ENCODE measurements at places on chromosomes 12 and 14.

GRCh38 chr14:100246809-100247428 is 8.0 kb downstream of the YY1 start:
- no peak for DNase-seq

- no peak for DNase-seq
Measured at GRCh38 chr14:96052541-96053247, 13.5 kb downstream of the C14orf132 start.

DNA sequence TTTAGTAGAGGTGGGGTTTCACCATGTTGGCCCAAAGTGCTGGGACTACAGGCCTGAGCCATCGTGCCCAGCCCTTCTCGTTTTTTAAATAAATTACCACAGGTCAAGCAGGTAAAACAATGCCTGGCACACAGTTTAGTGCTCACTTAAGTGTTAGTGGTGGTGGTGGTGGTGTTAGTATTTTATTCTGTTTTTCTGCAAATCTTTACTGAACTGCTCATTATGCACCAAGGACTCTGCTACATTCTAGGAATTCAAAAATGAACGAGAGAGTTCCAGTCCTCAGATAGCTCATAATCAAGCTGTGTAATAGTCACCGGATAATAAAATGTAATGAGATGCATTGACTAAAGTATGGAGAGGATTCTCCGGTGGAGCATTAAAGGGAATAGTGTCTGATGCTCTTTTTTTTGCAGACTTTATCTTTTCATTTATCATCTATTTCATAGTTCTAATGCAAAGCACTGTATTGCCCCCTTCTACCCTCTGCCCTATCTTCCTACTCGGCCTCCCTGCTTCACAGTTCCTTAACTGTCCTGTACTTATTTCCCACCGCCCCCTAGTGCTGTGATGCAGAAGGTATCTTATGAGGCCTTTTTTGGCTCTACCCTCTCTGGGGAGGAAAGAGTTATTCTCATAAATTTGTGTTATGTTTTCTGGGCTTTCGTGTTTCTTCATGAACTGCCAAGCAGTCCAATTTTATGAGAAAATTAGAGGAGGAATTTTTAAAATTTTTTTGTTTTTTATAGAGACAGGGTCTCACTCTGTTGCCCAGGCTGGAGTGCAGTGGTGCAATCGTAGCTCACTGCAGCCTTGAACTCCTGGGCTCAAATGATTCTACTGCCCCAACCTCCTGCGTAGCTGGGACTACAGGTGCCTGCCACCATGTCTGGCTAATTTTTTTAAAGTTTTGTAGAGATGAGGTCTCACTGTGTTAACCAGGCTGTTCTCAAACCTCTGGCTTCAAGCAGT is 1.0 kb downstream of the ITFG2 start:
- peak; percentile 24 for DNase-seq

DNA sequence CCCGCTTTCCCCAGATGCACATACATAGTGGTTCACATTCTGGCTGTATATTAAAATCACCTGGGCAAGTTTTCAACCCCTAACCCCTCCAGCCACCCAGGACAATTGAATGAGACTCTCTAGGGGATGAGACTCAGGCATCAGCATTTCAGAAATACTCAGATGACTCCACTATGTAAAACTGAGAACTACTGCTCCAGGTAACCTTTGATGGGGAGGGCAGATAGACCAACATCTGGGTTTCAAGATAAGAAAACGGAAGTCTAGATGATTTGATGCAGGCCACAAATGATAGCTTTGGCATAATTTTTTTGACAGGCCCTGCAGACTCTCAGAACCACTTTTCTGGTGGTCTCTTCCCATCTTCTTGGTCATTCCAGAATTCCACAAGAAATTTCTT is 341.1 kb downstream of the EMP1 start:
- DNase-seq, result no peak

DNA sequence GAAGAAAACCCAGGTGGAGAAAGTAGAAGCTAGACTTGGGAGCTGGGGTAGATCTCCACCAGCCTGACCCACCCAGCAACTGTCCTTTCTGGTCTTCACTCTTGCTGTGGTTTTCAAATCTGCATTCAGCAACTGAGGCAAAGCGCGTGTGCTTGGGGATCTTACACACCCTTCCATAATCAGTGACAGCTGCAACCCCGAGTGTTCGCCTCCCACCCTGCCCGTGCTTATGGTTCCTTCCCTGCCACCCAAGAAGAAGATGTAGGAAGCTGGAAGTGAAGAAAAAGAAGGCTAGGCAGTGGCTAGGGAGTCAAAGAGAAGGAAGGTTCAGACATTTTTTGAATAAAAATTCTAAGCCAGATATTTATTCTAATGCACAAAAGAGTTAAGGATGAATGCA is 162.6 kb upstream of the CCND2 start:
- no peak for DNase-seq

DNA sequence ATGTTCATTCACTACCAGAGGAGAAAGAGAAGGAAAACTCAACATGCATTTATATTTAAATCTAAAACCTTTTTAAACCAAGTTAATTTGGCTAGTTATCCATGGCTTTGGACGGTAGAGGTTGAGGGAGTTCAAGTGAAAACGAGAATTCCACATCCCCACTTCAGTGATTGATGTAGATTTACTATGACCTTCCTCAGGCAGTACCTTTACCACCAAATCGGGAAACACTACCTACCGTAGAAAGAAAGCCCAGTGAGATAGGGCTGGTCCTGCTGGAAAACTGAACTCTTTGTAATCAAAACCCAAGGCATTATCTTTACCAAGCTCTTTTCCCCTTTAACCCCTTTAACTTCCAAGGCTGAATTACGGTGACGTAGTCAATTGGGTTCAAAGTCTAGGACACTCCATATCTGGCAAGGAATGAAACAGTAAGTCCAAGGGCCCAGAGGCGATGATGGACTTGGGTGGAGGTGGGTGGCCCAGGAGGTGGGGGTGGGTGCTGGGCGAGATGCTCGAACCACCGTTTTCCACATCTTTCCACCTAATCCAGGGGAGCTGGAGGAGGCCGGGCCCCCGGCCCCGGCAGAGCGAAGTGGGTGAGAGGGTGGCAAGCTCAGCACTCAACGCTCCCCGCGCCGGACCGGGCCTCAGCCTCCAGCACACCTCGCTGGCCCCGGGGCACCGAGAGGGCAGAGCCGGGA is 618 bp downstream of the SEC23A start:
- no peak for DNase-seq

DNA sequence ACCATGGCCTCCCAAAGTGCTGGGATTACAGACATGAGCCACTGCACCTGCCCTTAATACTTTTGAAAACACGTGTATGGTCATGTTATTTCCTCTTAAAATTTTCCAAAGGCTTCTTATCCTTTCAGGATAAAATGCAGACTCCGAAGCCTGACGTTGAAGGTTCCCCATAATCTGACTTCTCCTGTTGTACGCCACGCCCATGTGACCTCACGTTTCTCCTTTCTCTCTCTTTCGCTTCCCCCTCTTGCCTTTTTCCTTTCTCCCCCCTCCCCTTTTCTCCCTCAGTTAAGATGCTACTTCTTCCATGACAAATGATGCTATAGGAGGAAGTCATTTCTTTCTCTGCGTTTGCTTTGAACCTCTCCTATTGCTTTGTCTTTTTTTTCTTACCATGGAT is 266.0 kb downstream of the FBXL14 start:
- no peak for DNase-seq

DNA sequence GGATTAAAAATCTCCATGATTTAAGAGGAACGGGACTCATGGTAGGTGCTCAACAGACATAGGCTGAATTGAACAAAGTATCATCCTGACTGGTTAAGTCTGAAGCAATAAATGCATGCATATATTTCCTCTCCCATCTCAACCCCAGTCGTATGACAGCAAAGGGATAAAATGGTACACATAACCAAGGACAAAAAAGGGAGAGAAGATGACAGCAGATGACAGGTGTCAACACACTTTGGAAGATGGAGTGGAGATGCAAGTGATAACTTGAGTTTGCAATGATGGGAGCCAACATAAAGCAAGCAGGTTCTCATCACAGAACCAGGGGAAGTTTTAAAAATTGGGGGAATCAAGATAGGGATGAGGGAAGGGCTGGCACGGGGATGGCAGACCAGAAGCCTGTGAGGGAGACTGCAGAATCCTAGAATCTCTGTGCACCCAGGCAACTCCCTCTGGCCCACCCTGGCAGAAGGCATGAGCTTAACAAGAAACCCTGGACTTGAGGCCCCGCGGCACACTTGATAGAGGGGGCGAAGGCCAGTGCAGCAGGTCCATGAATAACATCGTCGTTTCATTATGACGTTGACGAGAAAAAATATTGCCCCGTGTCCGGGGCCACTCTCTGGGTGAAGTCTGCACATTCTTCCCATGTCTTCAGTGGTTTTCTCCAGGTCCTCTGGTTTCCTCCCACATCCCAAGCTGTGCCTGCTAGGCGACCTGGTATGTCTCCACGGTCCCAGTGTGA is 5.0 kb downstream of the C1RL start:
- DNase-seq, result no peak

DNA sequence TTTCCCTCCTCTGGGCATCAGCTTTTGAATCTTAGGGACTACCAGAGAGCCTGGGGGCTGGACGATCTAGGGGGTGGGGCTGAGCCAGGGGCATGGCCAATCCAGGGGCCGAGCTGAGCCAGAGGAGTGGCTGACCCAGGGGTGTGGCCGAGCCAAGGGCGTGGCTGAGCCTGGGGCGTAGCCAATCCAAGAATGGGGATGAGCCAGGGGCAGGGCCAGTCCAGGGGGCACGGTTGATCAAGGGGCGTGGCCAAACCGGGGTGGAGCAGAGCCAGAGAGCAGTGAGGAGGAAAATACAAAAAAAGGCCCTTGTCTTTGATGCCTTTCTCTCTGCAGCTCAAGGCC is 219.3 kb upstream of the NOS1 start:
- no peak for DNase-seq

GRCh38 chr12:122318607-122319605 is 52.6 kb upstream of the VPS33A start:
- no peak for DNase-seq

DNA sequence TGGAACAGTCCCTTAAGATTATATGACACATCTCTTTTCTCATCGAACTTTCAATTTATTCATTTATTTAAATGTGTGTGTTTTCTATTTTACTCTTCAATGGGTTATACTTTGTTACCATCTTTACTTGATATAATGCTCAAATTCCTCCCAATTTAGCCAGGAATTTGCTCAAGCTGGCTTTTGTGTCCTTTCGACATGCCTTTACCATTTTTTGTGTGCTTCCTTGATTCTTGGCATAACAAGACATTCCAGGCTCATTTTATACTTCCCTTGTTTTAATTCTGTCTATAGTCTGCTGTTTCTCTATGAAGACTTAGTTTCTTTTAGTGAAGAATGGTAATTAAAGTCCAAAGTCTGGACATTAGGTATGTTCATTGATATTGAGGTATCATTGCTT is 315.8 kb downstream of the AEBP2 start:
- no peak for DNase-seq

GRCh38 chr12:2251526-2252209 is 198.9 kb downstream of the CACNA1C start:
- no peak for DNase-seq

DNA sequence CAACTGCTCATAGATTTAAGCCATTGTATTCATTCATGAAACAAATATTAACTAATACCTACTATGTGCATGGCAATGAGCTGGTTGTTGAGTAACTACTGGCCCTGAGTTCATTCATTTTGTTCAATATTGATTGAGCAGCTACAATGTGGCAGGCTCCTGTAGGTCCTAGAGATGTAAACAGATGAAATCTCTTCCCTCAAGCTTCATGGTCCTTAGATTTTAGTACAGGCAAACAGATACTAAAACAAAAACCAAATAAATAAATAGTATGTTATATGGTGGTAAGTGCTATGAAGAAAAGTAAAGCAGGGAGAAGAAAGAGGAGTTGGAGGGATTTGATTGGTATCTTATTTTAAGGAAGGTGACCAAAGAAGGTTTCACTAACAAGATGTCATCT is 77.8 kb downstream of the RERG start:
- no peak for DNase-seq

- no peak for DNase-seq
Measured at GRCh38 chr12:6135071-6135470, 10.6 kb upstream of the VWF start.

DNA sequence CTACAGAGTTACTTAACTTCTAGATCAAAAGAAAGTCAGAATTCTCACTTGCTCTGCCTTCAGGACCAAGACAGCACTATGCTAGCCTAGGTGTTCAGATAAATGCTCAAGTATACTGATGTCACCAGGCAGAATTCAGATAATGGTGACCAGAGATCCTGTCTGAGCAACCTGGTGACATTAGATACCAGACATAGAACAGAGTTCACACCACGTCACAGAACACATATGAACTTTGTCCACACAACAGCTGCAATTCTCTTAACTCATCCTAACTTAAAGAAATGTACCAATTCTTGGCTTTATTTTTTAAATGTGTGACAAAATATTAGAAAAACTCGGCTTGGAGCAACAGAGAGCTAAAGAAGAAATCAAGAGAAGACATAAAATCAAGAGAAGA is 58.1 kb downstream of the GCH1 start:
- DNase-seq, result no peak

DNA sequence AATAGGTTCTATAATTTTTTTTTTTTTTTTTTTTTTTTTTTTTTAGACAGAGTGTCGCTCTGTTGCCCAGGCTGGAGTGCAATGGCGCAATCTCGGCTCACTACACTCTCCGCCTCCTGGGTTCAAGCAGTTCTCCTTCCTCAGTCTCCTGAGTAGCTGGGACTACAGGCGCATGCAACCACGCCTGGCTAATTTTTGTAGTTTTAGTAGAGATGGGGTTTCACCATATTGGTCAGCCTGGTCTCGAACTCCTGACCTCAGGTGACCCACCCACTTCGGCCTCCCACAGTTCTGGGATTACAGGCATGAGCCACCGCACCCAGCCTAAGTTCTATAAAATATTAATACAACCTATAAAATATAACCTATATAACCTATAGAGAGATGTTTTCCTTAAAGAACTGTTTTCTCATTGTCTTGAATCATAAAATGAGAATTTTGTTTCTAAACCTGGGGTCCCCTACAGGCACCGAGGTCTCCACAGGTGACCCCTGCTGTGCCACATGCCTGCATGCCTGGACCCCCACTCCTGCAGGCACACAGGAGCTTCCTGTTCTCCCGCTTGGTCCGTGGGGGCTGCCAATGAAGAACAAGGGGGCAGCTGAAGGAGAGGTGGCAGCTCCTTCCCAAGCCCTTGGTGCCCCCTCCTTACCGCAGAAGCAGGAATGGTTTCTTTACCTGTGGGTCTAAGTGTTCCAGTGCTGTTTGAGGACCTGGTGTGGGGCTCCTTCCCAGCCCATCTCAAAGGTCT is 70.9 kb upstream of the ZFP36L1 start:
- DNase-seq, result no peak

- DNase-seq, result peak; percentile 31
Measured at GRCh38 chr14:98198385-98198784, 1073.6 kb downstream of the BCL11B start.

GRCh38 chr12:102593134-102593533 is 112.8 kb upstream of the IGF1 start:
- DNase-seq, result no peak

DNA sequence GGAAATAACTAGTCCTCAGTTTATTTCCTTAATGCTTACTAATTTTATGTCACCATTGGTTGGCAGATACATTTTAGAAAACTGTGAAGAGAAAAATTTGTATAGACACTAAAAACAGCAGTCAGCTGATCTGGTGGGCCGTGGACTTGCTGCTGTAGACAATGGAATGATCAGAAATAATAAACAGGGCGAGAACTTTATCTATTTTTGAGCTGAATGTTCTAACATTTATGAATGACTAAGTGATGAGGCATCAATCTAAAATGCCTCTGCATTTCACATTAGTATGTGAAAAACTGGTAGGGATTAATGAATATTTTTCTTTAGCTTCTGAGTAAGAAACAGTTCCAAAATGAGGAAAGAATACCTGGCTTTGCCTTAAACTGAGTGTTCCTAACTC is 24.8 kb upstream of the PKP2 start:
- no peak for DNase-seq

GRCh38 chr14:27056586-27056985 is 458.8 kb upstream of the NOVA1 start:
- DNase-seq, result no peak
